ENCODE measurements at places on chromosomes 1 and 21.

GRCh38 chr1:203937678-203938330 is 76.4 kb downstream of the SNRPE start:
- DNase-seq = no peak

- DNase-seq = no peak
These were observed 20.1 kb upstream of the MED18 start for GRCh38 chr1:28308750-28309149.

DNA sequence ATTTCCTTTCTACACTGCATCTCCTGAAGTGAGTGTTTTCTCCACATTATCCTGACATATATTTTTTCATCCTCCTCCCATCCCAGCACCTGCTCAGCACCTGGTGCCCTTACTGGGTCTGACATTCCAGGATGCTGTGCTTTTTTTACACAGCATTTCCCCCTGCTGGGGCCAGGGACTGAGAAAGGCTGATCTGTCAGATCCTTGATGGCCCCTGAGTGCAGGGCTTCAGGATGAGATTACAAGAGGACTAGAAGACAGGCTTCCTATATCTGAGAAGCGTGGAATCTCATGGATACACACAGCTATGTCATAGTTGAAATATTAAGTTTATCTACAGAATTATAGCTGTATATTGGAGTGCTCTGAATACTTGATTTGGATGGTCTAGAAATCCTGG is 24.4 kb downstream of the RCAN1 start:
- no peak for DNase-seq

DNA sequence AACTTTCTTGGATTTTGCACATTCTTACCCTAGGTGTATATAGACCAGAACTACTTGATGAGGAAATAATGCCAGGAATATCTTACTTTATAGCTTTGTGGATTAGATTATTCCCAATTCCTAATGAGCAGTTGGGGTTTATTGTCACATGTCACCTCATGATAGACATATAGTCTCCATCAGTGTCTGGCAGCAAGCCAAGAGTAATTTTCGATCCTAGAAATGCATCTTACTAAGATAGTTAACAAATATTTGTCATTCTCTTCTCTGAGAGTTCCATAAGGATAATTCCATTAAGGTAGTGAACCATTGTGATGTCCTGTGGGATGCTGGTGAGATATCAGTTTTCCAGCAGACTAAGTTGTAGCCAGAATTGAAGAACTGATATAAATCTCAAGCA is 1282.9 kb upstream of the B3GALT2 start:
- DNase-seq = no peak

GRCh38 chr1:21590934-21591333 is 78.2 kb downstream of the RAP1GAP start:
- DNase-seq = no peak

DNA sequence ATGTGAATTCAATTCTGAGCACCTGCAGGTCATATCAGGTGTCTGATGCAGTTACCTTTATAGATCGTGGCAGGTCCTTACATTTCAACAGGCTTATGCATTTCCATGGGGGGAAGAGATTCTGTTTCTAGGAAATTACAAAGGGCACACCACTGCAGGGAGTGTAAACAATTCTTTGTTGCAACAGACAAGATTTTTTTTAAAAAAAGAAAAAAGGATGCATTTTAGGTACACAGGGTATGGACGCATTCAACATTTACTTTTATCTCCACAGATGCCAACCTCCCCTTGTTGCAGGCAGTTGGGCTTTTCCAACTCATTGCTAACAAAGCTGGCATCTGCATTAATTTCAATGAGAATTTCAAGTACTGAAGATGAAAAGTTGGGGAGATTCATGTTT is 13.5 kb upstream of the TEKT2 start:
- DNase-seq = no peak

DNA sequence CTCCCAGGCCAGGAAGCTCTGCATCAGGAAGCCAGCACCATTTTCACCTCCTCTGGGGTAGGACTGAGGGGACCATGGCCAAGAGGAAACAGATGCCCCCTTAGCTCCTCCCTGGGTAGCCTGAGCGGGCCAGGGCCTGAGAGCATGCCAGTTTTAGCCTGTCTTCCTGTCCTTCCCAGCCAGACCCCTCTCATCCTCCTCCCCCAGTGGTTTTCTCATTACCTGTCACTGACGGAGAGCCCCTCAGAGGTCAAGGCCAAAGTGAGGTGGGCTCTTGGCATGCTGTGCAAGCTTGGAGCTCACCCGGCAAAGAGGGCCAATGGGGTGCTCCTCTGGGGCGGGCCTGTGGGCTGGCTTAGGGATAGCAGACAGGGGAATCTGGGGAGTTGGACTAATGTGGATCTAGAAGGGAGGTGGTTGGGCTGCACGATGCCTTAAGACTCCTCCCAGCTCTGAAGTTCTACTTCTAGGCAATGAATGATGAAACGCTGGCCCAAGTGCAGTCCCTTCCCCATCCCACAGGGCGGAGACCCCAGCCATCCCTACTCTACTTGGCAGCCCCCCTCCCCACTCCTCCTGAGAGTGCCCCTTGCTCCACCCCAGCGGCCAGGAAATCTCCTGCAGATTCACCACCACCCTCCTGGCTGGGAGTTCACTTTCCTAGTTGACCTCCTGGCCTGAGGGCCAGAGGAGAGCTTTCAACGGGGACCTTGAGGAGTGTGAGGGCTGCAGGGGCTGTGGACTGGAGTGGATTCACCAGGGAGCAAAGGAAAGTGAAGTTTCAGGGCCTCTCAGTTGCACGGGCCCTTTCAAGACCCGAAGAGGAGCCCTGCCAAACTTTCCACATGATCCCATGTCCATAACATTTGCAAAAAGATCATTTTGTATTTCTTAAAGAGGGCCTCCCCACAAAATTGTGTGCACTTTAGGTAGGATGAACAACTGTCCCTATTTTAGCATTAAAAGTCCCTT is 9.4 kb upstream of the LMNA start:
- DNase-seq = no peak

- no peak for DNase-seq
These were observed 12.7 kb upstream of the SDHB start for GRCh38 chr1:17066361-17067068.

DNA sequence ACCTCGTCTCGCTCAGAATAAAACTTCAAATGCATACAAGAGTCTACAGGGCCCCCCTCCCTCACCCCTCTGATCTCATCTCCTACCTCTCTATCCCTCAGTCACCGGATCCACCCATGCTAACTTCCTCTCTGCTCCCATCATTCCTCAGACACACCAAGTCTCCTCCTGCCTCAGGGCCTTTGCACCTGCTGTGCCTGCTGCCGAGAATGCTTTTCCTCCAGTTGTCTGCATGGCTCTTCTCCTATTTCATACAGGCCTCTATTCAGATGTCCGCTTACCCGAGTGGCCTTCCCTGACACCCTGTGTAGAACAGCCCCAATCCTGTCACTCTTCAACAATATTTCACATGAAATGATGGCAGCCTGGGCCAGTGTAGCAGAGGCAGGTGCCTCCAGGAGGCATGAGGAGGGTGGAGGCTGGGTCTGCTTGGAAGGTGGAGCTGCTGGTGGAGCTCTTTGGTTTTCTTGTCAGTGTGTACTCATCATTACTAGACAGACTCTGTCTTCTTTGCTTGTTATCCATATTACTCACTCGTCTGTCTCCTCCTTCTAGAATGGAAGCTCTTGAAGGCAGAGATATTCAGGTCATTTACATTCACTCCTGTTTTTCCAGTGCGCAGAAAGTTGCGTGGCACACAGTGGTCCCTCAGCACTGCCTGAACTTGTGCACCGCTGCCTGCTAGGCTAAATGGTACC is 4.2 kb downstream of the SH2D2A start:
- DNase-seq = no peak

- no peak for DNase-seq
These were observed 75.9 kb upstream of the SAMD13 start for GRCh38 chr1:84225646-84226045.

GRCh38 chr1:42860339-42861013 is 14.1 kb downstream of the ZNF691 start:
- no peak for DNase-seq

GRCh38 chr1:235843461-235843961 is 23.2 kb downstream of the LYST start:
- DNase-seq = no peak

- no peak for DNase-seq
These were observed 6.4 kb upstream of the BRWD1 start for GRCh38 chr21:39319814-39320332.

- DNase-seq = no peak
These were observed 47.6 kb downstream of the TNFSF18 start for GRCh38 chr1:173002891-173003838.

- no peak for DNase-seq
These were observed 26.8 kb downstream of the SLC1A7 start for GRCh38 chr1:53115403-53116306.

DNA sequence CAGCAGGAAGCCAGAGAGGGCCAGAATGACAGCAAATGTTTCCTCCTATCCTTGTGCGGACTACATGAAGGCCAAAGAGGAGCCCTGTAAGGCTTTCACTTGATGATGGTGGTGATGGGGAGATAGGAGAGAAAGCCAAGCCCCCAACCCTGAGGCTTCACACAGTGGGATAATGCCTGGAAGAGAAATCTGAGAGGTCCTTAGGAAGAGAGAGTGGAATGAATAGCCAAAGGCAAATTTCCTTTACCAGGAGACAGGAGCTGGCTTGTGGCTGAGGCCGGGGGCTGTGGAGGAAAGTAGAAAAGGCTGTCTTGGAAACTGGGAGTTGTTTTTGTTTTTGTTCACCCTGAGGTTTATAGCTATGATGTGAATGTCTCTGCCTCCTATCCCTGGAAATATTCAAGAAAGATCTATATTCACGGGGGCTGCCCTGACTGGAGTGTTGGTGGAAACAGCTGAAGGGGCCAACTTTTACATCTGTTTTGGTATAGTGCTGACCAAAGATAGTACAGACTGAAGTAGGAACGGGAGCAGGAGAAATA is 13.0 kb upstream of the RNF19B start:
- no peak for DNase-seq

DNA sequence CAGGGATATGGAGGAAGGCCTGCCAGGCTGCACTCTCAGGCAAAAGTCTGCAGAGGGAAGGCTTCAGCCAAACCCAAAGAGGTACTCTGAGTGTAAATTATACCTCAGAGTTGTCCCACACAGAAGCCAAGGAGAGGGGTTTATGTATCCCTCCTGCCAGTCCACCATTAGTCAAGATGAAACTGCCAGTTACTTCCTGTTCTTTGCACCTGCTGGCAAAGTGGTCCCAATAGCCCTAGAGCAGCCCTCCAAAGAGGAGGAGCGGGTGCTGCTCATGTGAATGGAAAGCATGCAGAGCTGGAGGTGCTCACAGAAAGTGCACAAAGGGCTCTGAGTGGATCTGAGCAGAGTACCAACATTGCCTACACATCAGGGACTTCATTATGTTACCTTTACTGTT is 37.1 kb upstream of the MCOLN3 start:
- DNase-seq = no peak

DNA sequence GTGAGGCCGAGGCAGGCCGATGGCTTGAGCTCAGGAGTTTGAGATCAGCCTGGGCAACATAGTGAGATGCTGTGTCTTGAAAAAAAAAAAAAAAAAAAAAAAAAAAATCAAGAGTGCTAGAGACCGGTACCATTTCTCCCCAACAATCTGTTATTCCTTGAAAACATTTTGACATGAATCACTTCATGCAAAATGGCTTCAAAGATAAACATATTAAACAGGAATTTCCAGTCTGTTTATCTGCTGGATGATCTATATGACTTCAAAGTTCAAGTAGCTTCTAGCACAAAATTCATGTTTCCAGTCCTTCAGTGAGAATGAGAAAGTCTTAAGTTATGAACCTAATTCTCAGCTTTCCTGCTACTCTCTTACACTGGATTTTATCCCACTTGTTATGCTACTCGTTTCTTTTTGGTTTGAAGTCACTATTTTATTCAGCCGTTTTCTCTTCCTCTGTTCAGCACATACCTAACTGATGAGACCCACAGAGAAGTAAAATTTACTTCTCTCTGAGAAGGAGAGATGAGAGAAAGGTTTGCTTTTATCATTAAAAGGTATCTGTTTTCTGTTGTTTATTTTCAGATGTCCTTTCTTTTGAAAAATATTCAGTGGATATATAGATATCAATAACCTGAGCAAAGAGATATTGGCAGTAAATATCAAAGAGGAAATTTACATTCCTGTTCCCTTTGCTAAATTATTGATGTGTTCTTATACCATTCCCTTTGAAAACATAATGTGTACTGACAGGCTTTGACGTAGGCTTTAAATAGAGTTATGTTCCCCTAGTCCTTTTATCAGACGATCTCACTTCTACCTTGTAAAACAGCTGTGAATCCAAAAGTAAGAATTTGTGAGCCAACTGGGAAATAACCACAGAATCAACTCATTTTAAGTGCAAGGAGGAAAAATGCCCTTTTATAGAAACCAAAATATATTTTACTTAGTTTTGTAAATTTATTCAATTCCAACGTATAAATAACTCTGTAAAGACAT is 38.2 kb downstream of the CD46 start:
- no peak for DNase-seq

DNA sequence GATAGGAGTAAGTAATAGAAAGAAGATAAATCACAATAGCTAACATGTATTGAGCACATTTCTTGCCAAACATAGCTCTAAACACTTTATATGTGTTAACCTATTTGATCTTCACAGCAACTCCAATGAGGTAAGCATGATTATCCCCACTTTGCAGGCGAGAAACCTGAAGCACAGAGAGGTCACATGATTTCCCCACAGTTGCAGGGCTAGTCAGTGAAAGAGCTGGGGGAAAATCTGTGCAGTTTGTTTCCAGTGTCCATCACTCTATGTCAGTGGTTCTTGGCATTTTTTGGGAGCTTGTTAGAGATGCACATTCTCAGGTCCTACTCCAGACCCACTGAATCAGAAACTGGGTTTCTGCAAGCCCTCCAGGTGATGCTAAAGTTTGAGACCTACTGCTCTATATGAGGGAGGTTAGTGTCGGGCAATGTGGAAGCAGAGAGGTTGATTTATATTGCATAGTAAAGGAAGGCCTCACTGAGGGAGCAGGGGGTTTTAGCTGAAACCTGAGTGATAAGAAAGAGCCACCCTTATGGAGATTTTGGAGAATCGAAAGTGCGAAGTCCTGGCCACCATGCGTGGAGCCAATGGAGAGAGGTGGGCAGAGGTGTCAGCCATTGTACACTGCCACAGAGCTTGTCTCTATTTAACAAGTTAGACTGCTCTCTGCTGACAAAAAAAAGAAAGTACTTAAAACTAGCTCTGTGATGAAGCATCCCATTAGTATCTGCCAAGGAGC is 20.9 kb downstream of the MCOLN3 start:
- no peak for DNase-seq

DNA sequence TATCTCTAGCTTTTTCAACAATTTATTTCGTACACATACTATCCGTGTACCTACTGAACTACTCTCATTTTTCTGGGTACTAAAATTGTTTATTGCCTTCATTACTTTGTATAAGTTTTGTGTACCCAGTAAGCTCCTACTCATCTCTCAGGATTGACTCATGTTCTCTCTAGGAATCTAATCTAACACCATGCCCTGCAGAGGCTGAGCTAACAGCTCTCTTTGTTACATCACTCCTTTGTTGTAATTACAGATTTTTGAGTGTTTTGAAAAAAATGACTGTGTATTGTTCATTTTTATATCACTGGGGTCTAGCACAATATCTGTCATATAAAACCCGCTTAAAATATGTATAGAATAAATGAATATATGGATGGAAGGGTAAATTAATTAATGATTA is 167.1 kb downstream of the ATP6V1G3 start:
- no peak for DNase-seq
